ENCODE measurements at places on chromosomes 5 and 9.

- H3K27me3 ChIP-seq, result no peaks in the 10 kb centered on the region
- no peak overlapping the region for H3K27ac ChIP-seq
- no peaks in the 10 kb centered on the region for H3K4me1 ChIP-seq
- DNase-seq, result no peak
- no peaks in the 10 kb centered on the region for H3K36me3 ChIP-seq
These were observed 15.3 kb downstream of the GPR107 start for GRCh38 chr9:130069048-130069447.

DNA sequence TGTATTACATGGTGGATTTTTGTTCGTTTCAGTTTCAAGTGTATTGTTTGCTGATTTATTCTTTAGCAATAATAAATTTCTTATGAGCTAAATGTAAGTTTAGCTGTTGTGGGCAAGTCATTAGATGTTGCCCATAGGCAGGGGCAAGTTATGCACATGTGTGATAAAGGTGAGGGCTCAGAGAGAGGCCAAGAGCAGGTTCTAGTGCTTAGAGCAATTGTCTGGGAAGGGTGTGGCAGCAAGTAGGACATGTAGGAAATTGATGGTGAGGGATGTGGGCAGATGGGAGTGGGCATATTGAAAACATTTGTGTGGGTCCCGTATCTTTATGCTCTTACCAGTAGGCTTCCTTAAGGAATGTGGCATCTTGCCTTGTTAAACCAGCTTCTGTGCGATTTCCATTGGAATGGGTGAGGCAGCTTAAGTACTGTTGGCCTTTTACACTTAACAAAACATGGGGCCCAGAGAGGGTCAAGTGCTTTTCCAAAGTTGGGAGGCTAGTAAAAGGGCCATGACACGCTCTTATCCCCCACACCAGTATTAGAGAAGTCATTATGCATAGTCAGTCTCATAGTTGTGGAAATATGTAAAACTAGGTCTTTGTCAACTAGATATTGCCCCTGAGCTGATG lies 60.6 kb downstream of the KDM4C start:
- no peaks in the 10 kb centered on the region for H3K4me1 ChIP-seq
- no peak for DNase-seq
- no peaks in the 10 kb centered on the region for H3K27me3 ChIP-seq
- no peak overlapping the region for H3K4me3 ChIP-seq

- H3K27me3 ChIP-seq, result no peaks in the 10 kb centered on the region
- no peak overlapping the region for H3K4me3 ChIP-seq
- no peak for DNase-seq
- H3K4me1 ChIP-seq, result no peaks in the 10 kb centered on the region
- H3K27ac ChIP-seq, result no peak overlapping the region
These were observed 78.8 kb downstream of the FBXL17 start for GRCh38 chr5:108303086-108303485.

- no peak overlapping the region for H3K27ac ChIP-seq
- peaks cover 2% of the 10 kb centered on the region for H3K4me1 ChIP-seq
- H3K4me3 ChIP-seq, result no peak overlapping the region
- peaks cover 32% of the 10 kb centered on the region for H3K36me3 ChIP-seq
- no peaks in the 10 kb centered on the region for H3K27me3 ChIP-seq
- no peak for DNase-seq
These were observed 10.3 kb downstream of the ZFAND5 start for GRCh38 chr9:72354704-72355103.

- H3K36me3 ChIP-seq, result no peaks in the 10 kb centered on the region
- H3K4me1 ChIP-seq, result peaks cover 13% of the 10 kb centered on the region
- H3K27ac ChIP-seq, result peak overlapping the region; percentile 54
- peaks cover 5% of the 10 kb centered on the region for H3K27me3 ChIP-seq
- peak overlapping the region; percentile 95 for H3K4me3 ChIP-seq
These were observed 724 bp downstream of the TCERG1 start for GRCh38 chr5:146447734-146448380.

- H3K4me3 ChIP-seq, result no peak overlapping the region
- H3K27ac ChIP-seq, result no peak overlapping the region
- H3K27me3 ChIP-seq, result peaks cover 14% of the 10 kb centered on the region
- peaks cover 10% of the 10 kb centered on the region for H3K4me1 ChIP-seq
- no peak for DNase-seq
- no peaks in the 10 kb centered on the region for H3K36me3 ChIP-seq
These were observed 8.0 kb downstream of the SPOCK1 start for GRCh38 chr5:137491121-137491520.

- no peak for DNase-seq
- peaks cover 12% of the 10 kb centered on the region for H3K4me1 ChIP-seq
- no peaks in the 10 kb centered on the region for H3K36me3 ChIP-seq
- no peak overlapping the region for H3K27ac ChIP-seq
- no peak overlapping the region for H3K4me3 ChIP-seq
These were observed 146.5 kb downstream of the CD180 start for GRCh38 chr5:67050125-67050524.

DNA sequence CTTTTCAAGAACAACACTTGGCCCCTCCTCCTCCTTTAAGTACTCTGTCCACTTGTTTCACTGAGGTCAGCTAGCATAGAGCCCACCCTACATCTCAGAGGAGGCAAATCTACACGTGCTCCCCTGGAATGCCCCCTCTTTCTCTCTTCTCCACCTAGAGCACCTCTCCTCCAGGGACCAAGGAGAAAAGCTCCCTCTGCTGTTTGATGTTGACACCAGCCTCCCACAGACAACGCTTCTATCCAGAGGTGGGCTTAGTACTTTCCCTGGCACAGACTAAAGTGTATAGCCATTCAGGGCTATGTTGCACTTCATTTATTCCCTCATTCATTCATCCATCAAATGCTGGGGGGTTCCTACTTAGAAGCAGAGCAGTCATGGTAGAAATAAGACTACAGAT lies 68.2 kb upstream of the TAF1L start:
- H3K4me1 ChIP-seq, result no peaks in the 10 kb centered on the region
- H3K36me3 ChIP-seq, result no peaks in the 10 kb centered on the region
- H3K27me3 ChIP-seq, result no peaks in the 10 kb centered on the region
- DNase-seq, result peak; percentile 18

DNA sequence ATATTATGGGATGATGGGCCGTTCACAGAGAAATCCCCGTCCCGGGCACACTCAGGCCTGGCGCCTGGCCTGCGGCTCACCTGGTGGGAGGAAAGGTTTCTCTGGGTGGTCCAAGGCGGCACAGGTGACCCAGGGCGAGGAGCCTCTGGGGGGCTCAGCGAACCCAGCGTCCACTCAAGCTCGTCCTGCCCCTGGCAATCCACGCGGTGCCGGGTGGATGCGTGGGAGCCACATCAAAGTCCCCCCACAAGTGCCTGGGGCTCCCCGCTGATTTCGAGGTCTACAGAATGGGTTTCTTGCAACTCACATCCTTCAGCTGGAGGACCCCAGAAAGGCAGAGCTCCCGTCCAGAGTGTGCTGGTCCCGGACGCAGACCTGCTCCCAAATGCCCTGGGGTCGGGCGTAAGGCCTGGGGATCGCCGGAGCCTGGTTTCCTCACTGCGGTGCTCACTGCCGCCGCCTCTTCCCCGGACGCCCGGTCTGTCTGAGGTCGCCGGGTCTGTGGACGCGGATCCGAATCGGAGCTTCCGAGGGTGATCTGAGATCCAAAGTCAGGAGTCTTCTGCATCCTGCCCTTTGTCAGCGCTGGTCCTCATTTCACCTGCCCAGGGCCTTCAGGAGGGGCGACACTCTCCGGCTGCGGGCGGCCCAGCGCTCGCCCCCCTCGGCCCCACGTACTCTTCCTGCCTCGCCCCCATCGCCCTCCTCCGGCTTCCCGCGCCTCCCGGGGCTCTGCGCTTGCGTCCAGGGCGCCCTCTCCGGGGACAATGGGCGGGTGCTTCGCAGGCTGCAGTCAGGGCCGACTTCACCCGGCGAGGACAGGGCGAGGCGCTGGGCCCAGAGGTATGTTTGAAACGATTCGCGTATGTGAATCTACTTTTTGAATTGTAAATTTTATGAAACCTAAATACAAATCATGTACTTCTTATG lies 20.0 kb upstream of the RUFY1 start:
- H3K27me3 ChIP-seq, result peaks cover 7% of the 10 kb centered on the region
- peak; percentile 68 for DNase-seq
- H3K36me3 ChIP-seq, result no peaks in the 10 kb centered on the region
- H3K4me3 ChIP-seq, result peak overlapping the region; percentile 37
- H3K4me1 ChIP-seq, result peaks cover 5% of the 10 kb centered on the region

DNA sequence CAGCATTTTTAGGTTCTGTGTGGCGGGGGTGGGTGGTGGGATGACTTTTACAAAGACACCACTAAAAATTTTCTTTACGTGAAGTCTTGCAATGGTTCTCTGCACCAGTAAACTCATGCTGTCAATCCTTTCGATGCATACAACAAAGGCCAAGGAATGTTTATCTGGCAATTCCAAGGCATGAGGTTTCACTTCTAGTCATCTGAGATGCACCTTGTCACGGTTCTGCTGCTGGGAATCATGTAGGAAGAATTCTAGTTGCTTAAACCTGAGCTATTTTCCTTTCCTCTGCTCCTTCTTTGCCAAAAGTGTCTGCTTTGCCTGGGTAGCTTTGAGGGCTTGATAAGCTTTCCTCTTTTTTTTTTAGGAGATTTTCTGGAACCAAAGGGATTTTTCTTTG lies 1204.5 kb upstream of the SEMA6A start:
- H3K27me3 ChIP-seq, result no peaks in the 10 kb centered on the region
- H3K27ac ChIP-seq, result no peak overlapping the region
- no peaks in the 10 kb centered on the region for H3K4me1 ChIP-seq

GRCh38 chr5:66710557-66711088 lies 114.4 kb downstream of the MAST4 start:
- peaks cover 42% of the 10 kb centered on the region for H3K27me3 ChIP-seq
- H3K27ac ChIP-seq, result no peak overlapping the region
- H3K4me1 ChIP-seq, result no peaks in the 10 kb centered on the region
- no peaks in the 10 kb centered on the region for H3K36me3 ChIP-seq

GRCh38 chr5:73805449-73805848 lies 179.5 kb downstream of the ARHGEF28 start:
- no peaks in the 10 kb centered on the region for H3K4me1 ChIP-seq
- no peaks in the 10 kb centered on the region for H3K36me3 ChIP-seq
- H3K4me3 ChIP-seq, result no peak overlapping the region
- no peak overlapping the region for H3K27ac ChIP-seq
- DNase-seq, result no peak

DNA sequence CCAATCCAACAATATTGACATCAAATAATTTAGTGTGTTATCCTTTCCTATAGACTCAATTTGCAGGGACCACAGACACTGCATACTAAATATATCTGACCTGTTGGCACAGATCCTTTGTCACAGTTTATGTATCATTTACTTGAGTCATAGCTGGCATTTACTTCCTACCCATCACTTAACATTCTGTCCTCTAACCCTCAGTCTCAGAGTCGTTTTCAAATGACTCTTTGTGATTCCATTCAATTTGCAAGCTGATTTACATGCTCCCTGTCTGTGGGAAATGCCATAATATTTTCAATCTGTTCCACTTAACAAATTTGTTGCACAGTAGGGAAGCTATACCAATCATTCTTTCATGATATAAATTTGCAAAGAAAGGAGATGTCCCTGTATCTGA lies 265.7 kb upstream of the EDIL3 start:
- H3K27ac ChIP-seq, result no peak overlapping the region
- H3K36me3 ChIP-seq, result no peaks in the 10 kb centered on the region
- H3K4me3 ChIP-seq, result no peak overlapping the region
- no peaks in the 10 kb centered on the region for H3K27me3 ChIP-seq
- no peaks in the 10 kb centered on the region for H3K4me1 ChIP-seq
- no peak for DNase-seq

GRCh38 chr9:90325913-90326653 lies 316.5 kb downstream of the DIRAS2 start:
- no peaks in the 10 kb centered on the region for H3K4me1 ChIP-seq
- H3K27ac ChIP-seq, result no peak overlapping the region
- no peak overlapping the region for H3K4me3 ChIP-seq
- H3K36me3 ChIP-seq, result no peaks in the 10 kb centered on the region
- no peaks in the 10 kb centered on the region for H3K27me3 ChIP-seq

GRCh38 chr9:114400219-114400618 lies 12.4 kb upstream of the AKNA start:
- peaks cover 8% of the 10 kb centered on the region for H3K4me1 ChIP-seq
- H3K27ac ChIP-seq, result no peak overlapping the region
- H3K4me3 ChIP-seq, result no peak overlapping the region
- no peak for DNase-seq
- no peaks in the 10 kb centered on the region for H3K27me3 ChIP-seq

DNA sequence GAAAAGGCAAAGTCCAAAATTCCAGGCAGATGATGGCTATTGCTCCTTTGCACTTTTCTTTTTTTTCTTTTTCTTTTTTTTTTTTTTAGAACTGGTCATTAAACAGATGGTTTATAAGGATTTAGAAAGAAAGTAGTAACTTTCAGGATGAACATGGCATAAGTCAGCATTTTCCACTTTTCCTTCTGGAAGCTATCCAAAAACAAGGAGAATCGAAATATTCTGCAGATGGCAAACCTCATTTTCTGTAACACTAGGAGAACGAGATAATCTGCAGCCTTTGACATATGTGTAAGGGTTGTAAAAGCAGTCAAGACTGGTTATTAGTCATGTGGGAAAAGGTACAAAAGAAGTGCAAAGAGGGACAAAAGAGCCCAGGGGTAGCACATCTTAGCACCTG lies 69.1 kb upstream of the PUM3 start:
- no peaks in the 10 kb centered on the region for H3K36me3 ChIP-seq
- no peak overlapping the region for H3K4me3 ChIP-seq
- no peak for DNase-seq
- H3K4me1 ChIP-seq, result no peaks in the 10 kb centered on the region

GRCh38 chr9:128043467-128043868 lies 23.7 kb downstream of the NAIF1 start:
- no peaks in the 10 kb centered on the region for H3K36me3 ChIP-seq
- H3K4me3 ChIP-seq, result no peak overlapping the region
- H3K27ac ChIP-seq, result no peak overlapping the region
- DNase-seq, result peak; percentile 25

DNA sequence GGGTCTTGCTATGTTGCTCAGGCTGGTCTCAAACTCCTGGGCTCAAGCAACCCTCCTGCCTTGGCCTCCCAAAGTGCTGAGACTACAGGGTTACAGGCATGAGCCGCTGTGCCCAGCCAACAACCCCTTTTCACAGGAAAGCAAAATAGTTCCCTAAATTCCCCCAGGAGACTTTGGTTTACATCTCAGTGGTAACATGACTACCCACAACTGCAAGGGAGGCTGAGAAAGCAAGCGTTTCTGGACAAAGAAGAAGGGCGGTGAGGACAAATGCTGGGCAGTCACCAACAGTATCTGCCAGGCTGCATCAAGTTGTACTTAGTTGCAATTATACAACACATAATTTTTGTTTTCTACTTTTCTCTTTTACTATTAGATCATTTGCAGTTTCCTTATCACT lies 7.4 kb upstream of the ADGRD2 start:
- no peak overlapping the region for H3K4me3 ChIP-seq
- DNase-seq, result no peak
- no peaks in the 10 kb centered on the region for H3K36me3 ChIP-seq
- H3K27me3 ChIP-seq, result no peaks in the 10 kb centered on the region
- H3K4me1 ChIP-seq, result no peaks in the 10 kb centered on the region
- no peak overlapping the region for H3K27ac ChIP-seq

GRCh38 chr9:109771796-109772531 lies 8.0 kb upstream of the PALM2AKAP2 start:
- peaks cover 24% of the 10 kb centered on the region for H3K4me1 ChIP-seq
- H3K27me3 ChIP-seq, result no peaks in the 10 kb centered on the region
- H3K27ac ChIP-seq, result no peak overlapping the region
- H3K36me3 ChIP-seq, result no peaks in the 10 kb centered on the region
- DNase-seq, result no peak

Measured in neural progenitor cell (in vitro differentiated cells).